ENCODE measurements at places on chromosomes 1 and 21. TPM values are rescaled to one million over a fixed set of nuclear protein-coding genes. Genes with fewer than 3 reads are reported as not detected.

SLAMF6 gene
- polyA plus RNA-seq, result 256 TPM

GRCh38 chr1:30232288-30232899 is 491.0 kb downstream of the MATN1 start:
- no peak for DNase-seq

- DNase-seq, result no peak
These were observed 43.3 kb downstream of the PHC2 start for GRCh38 chr1:33387625-33388024.

- DNase-seq, result no peak
These were observed 1.1 kb downstream of the SRM start for GRCh38 chr1:11058595-11059154.

- DNase-seq, result no peak
These were observed 238.3 kb downstream of the HLX start for GRCh38 chr1:221117548-221117951.

CR1 gene
- 24.7 TPM for polyA plus RNA-seq

CD48 gene
- polyA plus RNA-seq, result 148 TPM

ELAPOR1 gene
- polyA plus RNA-seq, result not detected

DNA sequence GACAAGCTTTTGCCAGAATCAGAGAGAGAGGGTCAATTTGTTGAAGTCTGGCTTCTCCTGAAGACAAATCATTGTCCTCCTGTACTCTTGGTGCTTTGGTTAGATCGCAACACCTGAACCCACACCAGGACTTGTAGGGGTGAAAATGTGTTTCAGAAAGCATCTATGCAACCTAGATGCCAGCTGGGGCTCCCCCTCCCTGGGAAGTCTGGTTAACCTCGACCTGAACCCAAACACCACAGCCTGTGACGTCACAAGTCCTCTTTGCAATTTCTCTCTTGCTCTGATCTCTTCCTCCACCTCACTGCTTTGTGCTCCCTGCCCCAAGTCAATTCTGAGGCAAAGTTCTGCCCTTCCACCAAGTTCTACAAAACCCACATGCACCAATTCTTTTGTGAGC is 42.8 kb upstream of the USP24 start:
- peak; percentile 73 for DNase-seq

DNA sequence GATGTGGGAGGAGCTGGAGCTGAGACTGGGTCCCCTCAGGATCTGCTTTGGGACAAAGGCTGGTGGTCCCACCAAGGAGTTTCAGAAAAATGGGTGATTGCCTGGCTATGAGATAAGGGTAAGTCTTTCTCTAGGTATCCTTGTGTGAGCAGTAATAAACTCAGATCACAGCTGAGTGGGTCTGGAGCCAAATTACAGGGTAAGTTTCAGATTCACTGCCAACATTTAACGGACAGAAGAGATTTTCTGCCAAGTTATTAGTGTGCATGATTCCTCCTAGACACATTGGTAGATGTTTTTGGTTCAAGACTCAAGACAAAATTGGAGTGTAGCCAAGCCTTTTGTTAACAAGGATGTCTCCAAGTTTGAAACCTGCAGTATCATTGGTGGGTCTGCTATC is 7.5 kb downstream of the CD1B start:
- no peak for DNase-seq

OR10J1 gene
- polyA plus RNA-seq, result not detected

DNA sequence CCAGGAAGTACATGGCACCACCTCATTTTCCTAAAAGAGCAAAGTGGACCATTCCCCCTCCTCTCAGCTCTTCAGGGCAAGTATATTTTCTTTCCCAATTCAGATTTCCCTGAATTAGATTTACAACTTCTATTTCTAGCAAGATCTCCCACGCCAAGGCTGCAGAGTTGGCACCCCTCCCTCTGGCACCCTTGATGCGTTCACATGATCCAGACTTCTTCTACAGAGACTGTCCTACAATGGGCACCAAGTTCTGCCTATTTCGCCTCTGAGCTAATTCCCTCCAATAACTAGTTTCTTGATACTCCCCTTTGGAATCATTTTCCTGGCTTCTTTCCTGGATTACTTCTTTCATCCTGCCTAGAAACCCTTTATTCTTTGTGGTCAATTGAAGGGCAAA is 122.0 kb downstream of the CDC7 start:
- DNase-seq, result no peak

LCK gene
- polyA plus RNA-seq, result 77.0 TPM

USH2A gene
- not detected for polyA plus RNA-seq

GBP6 gene
- not detected for polyA plus RNA-seq

DNA sequence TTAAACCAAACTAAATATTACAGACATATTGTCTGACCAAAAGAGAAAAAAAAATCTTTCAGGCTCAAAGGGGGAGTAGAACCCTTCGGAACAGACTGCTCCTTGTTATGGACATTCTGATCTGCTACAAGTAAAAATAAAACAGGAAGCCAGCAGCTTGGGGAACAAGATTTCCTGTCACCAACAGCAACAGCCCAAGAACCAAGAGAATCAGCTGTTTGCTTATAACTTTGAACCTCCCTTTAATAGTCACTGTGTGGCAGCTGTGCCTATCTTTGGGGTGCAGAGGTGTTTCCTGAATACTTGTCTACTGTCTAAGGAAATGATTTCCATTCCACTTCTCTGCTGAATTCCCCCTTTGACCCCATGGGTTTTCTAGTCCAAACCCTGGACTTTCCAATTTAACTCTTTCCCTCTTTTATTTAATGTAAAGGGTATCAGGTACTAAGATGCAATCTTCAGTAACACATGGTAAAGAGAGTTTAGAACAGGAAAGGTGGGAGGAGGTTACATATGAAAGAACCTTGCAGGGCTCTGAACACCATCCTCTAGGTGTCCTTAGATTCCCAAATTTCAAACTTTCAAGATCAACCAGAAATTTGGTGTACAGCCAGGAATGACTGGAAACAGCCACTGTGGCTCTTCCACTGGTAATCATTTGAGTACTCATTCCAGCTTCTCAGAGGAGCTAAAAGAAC is 38.6 kb downstream of the GPR3 start:
- no peak for DNase-seq

IRF6 gene
- 1.3 TPM for polyA plus RNA-seq

APCS gene
- polyA plus RNA-seq, result not detected

- DNase-seq, result no peak
These were observed 13.3 kb upstream of the THEMIS2 start for GRCh38 chr1:27858949-27859576.

- no peak for DNase-seq
These were observed 52.6 kb downstream of the KIF21B start for GRCh38 chr1:200970771-200971427.

DNA sequence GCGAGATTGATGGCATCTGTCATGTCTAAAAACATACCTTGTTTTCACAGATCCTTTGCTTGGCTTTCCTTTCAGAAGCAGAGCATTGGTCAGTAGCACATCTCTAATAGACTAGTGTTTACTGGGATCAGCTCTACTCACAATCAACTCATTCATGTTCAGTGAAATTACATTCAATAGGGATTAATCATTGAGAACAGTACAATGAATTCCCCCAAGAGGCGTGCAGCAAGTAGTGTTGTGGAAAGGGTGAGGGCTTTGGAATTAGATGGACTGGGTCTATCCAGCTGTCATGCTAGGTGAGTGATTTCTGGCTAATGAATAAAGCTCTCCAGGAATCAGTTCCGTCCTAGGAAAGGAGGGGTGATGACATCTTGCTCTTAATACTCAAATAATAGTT is 155.2 kb upstream of the COA6 start:
- no peak for DNase-seq

GRCh38 chr1:6601049-6601922 is 1.4 kb downstream of the KLHL21 start:
- DNase-seq, result peak; percentile 29

DNA sequence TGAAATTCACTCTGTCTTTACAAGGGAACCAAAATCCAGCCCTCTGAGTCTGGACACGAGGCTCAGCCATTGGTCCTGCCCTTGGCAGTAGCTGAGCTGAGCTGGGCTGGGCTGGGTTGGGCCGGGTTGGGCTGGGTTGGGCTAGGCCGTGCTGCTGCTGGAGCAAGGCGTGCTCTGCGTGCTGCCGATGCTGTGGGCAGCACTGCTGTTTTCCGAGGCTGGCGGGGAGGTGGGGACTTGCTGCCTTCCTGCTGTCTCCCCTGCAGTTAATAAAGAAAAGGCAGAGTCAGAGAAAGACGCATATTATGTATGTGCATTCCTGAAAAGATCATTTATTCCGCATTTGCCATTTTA is 182.9 kb downstream of the CDC7 start:
- DNase-seq, result no peak

- no peak for DNase-seq
These were observed 134.5 kb upstream of the KCNE2 start for GRCh38 chr21:34229353-34229752.

TGFBR3 gene
- polyA plus RNA-seq, result 0.36 TPM

GRCh38 chr21:34973685-34974084 is 75.4 kb downstream of the RUNX1 start:
- DNase-seq, result no peak

- DNase-seq, result no peak
These were observed 39.0 kb downstream of the NEXN start for GRCh38 chr1:77927414-77927813.

GRCh38 chr1:83671586-83671985 is 327.3 kb downstream of the TTLL7 start:
- no peak for DNase-seq

OLFM3 gene
- not detected for polyA plus RNA-seq

- DNase-seq, result no peak
These were observed 393.3 kb downstream of the NPHP4 start for GRCh38 chr1:5598824-5599395.

GRCh38 chr1:164064501-164064900 is 494.5 kb upstream of the PBX1 start:
- no peak for DNase-seq

GRCh38 chr1:154404511-154404931 is 622 bp upstream of the IL6R start:
- DNase-seq, result no peak

- DNase-seq, result peak; percentile 39
These were observed 3.7 kb upstream of the ARHGEF19 start for GRCh38 chr1:16215882-16216753.

KRTAP10-6 gene
- polyA plus RNA-seq, result not detected

GRCh38 chr1:197614916-197615692 is 160.2 kb downstream of the DENND1B start:
- DNase-seq, result no peak

- DNase-seq, result no peak
These were observed at the start of gene KRTAP13-4 for GRCh38 chr21:30430170-30430655. Gene KRTAP13-4, plus strand, starts transcription at chr21:30430220. Its CDS starts 56 bp downstream, at chr21:30430276.

FNBP1L gene
- not detected for polyA plus RNA-seq

GNB1 gene
- polyA plus RNA-seq, result 118 TPM

DNA sequence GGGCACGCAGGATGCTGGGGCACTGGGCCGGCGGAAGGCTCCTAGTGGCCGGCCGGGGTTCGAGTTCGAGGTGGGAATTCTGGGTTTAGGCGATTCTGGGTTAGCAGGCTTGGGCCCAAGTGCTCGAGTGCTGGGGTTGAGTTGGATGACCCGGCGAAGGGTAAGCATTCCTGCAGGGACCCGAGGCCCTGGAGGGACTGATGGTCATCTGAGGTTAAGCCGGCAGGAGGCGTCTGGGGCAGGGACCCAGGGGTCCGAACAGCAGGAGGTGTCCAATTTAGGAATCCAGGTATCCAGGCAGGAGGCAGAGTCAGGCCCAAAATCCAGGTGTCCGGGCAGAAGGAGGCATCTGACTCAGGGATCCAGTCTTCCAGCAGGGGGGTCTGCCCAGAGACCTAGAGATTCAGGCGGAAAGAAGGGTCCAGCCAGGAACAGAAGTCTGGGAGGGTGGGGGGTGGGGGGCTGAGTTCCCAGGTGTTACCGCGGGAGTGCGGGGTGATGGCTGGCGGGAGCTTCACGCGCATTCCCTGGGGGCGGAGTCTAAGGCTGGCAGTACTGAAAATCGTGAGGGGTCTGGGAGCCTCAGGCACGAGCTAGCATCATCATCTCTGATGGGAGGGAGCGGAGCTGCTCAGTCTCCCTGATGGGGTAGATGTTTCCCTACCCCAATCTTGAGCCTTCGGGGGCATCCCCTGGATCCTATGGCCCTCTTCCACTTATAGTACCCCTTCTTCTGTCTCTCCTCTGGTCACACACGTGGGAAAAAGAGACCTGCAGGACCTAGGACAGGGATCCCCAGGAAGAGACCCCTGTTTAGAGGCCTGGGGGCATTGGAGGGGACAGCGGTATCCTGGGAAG is 585 bp downstream of the GPR3 start:
- no peak for DNase-seq

GRCh38 chr1:228752675-228753265 is 17.5 kb downstream of the RHOU start:
- DNase-seq, result no peak

DNA sequence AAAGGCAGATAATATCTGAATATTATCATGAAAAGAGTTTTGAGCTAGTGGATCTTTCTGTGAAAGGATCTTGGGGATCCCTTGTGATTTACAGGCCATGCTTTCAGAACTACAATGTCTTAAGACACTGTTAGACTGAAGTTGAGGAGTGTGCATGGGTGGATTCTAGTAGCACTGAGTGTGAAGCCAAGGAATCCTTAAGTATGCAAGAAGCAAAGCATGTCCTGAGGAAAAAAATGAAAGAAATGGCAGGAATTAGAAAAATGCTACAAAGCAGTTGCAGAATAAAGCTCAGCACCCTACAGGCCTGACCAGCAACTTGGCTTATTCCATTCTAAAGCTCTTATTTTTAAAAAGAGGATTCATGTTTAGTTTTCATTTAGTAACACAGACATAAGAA is 11.9 kb downstream of the STX6 start:
- DNase-seq, result no peak

DNA sequence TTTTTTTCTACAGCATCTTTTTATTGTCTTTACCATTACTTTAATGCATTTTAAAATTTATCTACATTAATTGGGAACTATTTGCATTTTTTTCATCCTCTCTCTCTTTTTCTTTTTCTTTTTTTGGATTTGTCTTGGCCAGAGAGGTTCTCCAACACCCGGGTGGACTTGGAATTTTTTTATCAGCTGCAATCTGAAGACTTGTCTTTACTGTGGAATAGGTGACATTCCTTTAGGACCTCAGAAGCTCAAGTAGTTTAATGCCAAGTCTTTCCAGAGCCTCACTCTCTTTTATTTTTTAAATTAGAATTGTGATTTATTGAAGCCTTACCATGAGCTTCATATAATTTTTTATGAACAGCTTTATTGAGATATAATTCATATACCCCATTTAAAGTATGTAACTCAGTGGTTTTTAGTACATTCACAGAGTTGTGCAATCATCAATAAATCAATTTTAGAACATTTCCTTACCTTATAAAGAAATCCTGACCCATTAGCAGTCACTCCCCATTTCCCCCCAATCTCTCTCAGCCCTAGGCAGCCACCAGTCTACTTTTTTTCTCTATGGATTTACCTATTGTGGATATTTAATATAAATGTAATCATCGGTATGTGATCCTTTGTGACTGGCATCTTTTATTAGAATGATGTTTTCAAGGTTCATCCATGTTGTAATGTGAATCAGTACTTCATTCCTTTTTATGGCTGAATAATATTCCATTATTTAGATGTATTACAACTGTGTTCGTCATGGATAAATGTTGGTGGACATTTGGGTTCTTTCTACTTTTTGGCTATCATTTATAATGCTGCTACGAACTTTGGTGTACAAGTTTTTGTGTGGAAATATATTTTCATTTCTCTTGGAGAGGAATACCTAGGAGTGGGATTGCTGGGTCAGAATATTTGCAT is 6.2 kb downstream of the TUFT1 start:
- no peak for DNase-seq
